ENCODE measurements at places on chromosomes 7 and 10. TPM values are rescaled to one million over a fixed set of nuclear protein-coding genes. Genes with fewer than 3 reads are reported as not detected.
A peak's percentile ranks its signal among the peaks of the same experiment; 100 is the strongest.

DNA sequence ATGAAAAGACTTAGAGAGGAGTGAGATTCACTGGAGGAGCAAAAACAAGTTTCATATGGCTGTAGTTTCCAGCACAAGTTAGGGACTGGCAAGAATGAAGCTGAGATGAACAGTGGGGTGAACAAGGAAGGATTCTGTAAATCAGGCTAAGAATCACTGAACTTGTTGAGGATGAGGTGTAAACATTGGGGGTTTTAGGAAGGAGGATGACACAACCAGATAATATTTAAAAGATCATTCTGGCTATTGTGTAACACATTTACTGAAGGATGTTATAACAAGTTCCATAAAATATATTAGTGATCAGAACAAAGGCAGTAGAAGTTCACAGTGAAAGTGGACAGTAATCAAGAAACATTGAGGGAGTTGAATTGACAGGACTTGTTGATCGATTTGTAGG lies 68.9 kb downstream of the CD36 start:
- no peak for DNase-seq

GRCh38 chr7:43443381-43443780 lies 139.5 kb upstream of the STK17A start:
- no peak for DNase-seq

DNA sequence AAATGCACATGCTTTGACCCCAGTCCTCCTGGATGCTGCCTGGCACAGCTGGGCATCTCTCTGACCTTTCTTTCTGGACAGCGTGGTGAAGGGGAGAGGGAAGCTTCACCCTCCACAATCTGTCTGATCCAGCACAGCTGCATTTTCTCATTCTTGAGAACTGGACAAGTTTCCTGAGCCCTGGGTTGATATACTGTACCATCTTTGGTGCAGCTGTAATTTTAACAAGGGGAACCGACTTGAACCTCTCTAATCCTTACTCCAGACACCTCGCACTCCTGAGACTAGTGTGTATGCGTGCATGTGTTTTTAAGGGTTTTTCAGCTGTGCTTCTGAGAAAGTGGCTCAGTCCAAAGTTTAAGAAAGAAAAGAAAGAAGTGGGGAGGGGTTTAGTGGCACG lies 655.7 kb downstream of the INHBA start:
- no peak for DNase-seq

- no peak for DNase-seq
Observed at GRCh38 chr7:147145194-147145593, 1028.6 kb downstream of the CNTNAP2 start.

- no peak for DNase-seq
Observed at GRCh38 chr10:119595134-119595675, 1.6 kb downstream of the TIAL1 start.

- no peak for DNase-seq
Observed at GRCh38 chr10:110649347-110650264, 5.5 kb downstream of the RBM20 start.

- DNase-seq: no peak
Observed at GRCh38 chr10:89241486-89242344, 9.9 kb downstream of the LIPA start.

DNA sequence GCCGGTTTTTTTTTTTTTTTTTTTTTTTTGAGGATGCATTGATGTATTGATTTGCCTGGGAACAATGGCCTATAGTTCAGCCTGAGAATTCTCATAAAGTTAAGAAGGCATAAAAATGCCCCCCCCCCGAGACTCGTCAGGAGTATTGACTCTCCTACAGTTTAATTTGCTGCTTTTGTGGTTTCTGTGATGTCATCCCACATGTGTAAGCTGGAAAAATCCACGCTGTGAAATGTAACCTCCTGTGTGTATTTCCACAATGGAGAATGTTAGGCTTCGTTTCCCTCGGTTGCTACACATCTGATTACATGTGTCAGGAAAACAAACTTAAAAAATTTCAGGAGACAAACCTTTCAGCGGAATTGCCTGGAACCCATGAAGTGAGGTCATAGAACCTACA lies 117.9 kb downstream of the FANK1 start:
- no peak for DNase-seq

- no peak for DNase-seq
Observed at GRCh38 chr10:66827353-66827752, 98.5 kb upstream of the LRRTM3 start.

DNA sequence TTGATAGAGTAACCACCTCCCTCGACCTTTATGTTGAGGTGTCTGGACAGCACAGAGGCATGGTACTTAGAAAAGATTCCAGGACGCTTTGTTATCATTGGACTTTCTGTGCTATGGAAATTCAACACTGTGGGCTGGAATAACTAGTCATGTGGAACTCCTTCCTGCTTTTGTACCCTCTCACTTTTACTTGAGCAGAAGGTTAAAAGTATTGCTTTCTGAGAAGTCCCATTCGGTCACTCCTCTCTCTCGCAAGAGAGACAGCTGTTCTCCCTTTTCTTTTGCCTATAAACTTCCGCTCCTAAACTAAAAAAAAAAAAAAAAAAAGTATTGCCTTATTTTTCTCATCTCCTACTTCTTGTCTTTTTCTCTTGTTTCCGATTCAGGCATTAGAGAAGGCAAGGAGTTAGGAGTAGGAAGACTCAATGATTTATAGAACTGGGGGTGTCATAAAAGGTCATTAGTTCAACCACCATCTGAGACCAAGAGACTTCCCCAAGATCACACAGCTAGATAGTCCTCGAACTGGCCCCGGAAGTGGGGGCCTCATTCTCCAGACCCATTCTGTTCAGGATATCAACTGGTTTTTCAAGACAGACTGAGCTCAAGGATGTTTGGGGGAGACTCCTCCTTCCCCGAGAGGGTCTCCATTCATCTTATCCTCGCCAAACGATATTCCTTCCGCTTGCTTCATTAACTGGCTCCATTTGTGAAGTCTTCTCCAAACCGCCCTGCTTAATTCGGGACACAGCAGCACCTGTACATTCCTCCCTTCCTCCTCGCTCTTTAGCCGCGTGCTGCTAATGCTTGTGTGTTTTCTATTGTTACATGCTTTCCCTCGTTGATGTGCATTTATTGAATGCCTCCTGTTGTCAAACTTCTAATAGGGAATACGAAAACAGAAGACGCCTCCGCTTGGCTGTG lies 995 bp upstream of the INPP5F start:
- peak; percentile 17 for DNase-seq

DNA sequence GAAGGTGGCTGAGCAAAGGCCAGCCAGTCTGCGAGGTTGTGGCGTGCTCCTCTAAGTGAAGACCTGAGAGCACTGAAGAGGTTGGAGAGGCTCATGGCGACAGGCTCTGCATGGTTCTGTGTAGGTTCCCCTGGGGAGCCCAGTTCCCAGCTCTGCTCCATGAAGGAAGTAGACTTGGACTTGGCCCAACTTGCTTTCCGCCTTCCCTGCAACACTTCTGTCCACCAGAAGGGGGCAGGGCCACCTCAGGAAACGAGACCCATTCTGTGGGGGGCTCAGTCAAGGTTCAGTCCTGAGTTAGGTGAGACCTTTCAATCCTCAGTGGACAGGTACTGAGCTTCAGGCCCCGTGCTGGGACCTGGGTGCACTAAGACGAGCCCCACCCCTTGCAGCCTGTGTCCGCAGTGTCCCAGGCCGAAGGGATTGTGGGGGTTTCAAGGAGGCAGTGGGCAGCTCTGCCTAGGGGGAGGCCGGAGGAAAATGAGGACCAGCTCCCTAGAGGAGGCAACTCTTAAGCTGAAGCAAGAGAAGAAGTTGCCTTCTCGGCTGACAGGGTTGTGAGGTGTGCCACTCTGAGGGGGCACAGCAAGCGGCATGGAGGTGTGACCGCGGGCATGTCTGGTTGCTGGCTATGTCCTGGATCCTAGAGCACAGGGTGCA lies 15.0 kb upstream of the PCBD1 start:
- DNase-seq: peak; percentile 36

DNA sequence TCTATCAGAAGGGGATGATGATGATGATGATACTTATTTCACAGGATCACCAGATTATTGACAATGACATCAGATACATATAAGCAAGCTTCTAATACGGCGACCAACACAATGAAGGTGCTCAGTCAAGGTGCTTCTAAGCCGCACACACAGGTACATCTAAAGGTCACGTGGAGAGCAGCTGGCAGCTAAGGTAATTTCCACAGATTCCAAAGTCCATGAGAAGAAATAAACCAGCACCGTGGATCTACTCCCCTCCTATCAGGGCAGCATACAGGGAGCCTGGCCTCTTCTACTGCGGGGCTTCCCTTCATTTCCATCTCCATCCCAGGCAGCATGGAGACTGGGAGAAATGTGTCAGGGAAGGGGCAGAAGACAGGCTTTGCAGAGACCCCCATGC lies 37.5 kb downstream of the DENND11 start:
- no peak for DNase-seq

- DNase-seq: no peak
Observed at GRCh38 chr10:48974510-48975156, 35.0 kb upstream of the LRRC18 start.

GRCh38 chr10:3485057-3485686 lies 299.8 kb downstream of the KLF6 start:
- DNase-seq: no peak

The TBC1D12 gene
- total RNA-seq: 0.62 TPM

The ALOX5 gene
- 1.1 TPM for total RNA-seq

The CUBN gene
- total RNA-seq: 0.31 TPM

The PRR15 gene
- total RNA-seq: not detected

The KLF14 gene
- not detected for total RNA-seq

The C10orf53 gene
- not detected for total RNA-seq

The CYP51A1 gene
- 74.7 TPM for total RNA-seq

The ANKRD30A gene
- total RNA-seq: not detected
